ENCODE measurements at places on chromosomes 7 and 10.
A peak's percentile ranks its signal among the peaks of the same experiment; 100 is the strongest.

- no peak for DNase-seq
These were observed 700.3 kb downstream of the TNS3 start for GRCh38 chr7:46881507-46882127.

DNA sequence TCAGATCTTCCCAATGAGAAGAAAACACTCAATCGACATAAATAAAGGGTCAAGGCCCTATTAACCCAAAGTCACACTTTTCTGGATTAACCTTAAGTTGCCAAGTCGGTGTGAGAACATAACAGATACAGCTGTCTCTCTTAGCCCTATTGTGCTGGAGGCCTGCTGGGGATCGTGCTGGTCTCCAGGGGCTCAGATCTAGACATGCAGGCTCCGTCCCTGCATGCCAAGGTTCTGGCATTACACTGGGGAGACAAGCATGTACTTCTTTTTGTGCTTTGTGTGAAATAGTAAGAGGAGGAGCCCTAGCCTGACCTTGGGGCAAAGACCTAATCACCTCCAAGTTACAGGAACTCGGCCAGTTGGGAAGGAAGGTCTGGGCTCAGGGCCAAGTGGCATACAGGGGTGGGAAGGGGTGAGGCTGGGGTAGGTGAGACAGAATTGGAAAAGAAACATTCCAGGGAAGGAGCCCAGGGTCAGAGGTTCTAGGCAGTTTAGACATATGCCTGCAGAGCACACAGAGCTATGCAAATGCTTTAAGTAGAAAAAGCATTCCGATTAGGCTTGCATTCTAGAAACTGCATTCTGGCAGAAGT lies 216.4 kb downstream of the HECW1 start:
- no peak for DNase-seq

- no peak for DNase-seq
These were observed 140.5 kb downstream of the LHPP start for GRCh38 chr10:124602121-124602561.

DNA sequence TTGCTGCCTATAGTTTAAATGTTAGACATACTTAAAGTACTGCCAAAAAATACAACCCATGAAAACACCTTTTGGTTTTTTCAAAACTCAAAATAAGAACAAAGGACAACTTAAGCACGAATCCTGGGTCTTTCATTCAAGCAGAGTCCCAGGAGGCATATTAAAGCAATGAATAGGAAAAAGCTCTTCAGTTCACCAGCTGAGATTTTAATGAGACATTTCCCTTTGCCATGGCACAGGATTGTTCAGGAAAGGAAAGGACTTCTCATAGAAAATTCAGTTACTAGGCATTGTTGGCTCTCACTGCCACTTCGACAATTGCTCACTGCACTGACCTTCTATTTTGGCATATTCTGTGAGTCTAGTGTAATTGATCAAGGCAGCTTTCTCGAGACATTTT lies 133.5 kb upstream of the FEZF1 start:
- no peak for DNase-seq

GRCh38 chr7:21106296-21106732 lies 319.6 kb upstream of the SP8 start:
- DNase-seq: no peak

DNA sequence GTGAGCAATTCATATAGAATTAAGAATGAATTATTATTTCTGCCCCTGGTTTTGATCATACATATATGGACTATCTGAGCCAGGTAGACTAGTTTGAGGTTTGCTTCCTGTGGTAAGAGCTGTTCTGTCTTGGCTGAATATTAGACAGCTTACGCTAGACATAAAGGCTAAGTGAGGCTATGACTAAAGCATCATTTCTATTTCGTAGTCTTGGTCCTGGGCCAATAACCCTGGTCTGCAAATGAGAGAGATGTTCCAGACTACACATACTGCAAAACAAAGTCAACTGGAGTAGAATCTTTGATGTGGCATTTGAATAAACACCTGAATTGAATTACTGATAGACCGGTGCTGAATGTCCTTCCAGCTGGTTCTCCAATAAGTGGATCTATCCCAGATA lies 40.8 kb upstream of the CACNB2 start:
- no peak for DNase-seq

DNA sequence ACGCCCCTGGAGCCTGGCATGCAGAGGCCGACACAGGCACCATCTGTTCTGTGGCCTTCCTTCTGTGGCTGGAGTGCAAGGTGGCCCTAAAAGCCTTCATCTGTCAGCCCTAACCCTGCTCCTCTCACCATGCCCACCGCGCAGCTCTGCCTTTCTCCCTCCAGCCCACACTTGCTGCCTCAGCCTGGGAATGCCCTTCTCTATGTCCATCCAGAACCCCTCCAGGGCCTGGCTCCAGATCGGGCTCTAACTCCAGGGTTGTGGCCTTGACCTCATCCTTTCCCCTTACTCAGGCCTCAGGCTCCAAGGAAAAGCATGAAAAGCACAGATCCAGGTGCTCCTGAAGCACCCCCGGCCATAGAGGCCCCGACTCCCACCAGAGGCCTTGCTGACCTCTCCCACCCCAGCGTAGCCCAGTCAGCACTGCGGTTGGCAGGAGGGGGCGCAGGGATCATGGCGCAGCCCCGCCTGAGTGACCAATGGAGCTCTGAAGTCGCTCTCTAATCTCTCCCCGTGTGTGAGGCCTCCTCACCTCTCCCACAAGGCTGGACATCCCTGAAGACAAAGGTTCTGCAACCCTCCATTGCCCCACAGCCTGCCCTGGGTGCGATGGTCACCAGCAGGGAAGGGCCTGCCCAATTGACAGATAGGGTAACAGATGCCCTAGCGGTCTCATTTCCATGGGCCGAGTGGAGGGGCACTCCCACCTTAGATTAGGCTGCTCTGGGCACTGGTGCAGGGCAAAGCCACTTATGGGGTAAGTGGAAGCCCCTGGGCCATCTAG lies 9.2 kb downstream of the ZCCHC24 start:
- no peak for DNase-seq

DNA sequence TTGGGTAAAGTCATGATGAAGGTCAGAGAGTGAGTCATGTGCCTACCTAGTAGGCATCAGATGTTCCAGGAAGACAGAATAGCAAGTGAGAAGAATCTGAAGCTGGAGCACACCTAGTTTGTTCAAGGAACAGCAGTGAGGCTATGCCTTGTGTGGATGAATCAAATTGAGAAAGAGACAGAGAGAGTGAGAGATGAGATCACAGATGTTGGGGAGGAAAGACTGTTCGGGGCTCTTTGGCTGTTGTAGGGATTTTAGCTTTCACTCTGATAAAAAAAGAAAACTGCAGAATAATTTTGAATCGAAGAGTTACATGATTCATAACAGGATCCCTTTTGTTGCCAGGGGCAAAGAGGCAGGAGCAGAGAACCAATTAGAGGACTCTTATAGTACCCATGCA lies 6.3 kb downstream of the LIPF start:
- DNase-seq: no peak

DNA sequence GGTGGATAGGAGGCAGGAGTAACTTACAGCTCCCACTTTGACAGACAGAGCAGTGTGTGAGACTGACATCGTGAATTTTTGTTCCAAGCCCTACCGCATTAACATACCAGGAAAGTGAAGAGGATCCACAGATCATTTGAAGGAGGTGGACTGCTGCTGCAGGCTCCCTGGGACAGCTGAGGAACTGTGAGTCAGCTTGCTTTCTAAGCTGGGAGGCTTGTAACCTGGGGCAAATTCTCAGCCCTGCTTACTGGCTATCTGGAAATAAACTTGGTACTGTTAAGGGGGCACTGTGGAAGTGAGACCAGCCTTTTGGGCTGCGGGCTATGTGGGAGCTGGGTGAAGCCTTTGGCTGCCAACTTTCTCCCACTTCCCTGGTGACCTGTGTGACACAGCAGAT lies 1202.5 kb downstream of the DNAJB9 start:
- no peak for DNase-seq

- no peak for DNase-seq
These were observed 24.6 kb upstream of the IMMP2L start for GRCh38 chr7:111586711-111587409.

GRCh38 chr10:110870823-110871297 lies 868 bp upstream of the PDCD4 start:
- DNase-seq: no peak

DNA sequence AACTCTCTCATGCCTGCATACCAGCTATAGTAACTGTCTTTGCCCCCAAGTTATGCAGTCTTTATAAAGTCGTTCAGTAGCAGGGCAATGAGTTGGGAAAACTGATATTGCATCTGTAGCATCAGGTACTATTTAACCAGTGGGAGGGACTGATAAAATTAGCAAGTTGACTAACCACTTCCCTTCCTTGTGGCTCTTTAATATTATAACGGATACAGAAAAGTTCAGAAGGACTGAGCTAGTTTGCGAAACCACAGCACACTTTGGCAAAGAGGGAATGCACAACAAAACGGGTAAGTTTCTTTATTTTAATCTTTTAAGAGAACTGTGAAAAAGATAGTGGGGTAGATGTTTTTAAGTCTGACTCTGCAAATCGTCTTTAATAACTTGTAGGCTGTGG lies 205.3 kb upstream of the HDAC9 start:
- DNase-seq: peak; percentile 23

DNA sequence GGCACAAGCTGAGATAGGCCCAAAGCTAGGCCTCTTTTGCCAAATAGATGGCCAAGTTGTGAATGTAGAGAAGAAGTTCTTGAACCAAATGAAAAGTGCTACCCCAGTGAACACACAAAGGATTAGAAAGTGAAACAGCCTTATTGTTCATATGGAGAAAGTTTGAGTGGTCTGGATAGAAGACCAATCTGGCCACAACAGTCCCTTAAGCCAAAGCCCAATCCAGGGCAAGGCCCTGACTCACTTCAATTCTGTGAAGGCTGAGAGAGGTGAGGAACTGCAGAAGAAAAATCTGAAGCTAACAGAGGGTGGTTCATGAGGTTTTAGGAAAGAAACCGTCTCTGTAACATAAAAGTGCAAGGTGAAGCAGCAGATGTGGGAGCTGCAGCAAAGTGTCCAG lies 18.7 kb upstream of the ATP6V0A4 start:
- DNase-seq: no peak

DNA sequence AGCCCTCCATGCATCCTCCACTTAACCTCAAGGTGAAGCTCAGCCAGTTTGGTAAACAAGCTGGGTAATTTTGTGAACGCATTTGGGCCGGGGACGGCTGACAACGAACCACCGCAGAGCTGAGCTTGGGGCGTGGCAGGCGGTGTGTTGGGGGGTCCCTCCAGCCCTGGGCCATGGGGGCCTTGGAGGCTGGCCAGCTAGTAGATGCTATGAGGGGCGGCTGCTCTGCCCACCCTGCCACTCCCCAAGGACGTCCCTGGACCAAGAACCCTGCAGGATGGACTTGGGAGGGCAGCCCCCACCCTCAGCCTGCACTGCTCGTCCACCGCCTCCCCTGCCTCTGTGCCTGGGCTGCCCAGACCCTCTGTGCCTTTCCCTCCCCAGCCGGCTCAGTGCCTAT lies 12.0 kb upstream of the SCART1 start:
- no peak for DNase-seq

DNA sequence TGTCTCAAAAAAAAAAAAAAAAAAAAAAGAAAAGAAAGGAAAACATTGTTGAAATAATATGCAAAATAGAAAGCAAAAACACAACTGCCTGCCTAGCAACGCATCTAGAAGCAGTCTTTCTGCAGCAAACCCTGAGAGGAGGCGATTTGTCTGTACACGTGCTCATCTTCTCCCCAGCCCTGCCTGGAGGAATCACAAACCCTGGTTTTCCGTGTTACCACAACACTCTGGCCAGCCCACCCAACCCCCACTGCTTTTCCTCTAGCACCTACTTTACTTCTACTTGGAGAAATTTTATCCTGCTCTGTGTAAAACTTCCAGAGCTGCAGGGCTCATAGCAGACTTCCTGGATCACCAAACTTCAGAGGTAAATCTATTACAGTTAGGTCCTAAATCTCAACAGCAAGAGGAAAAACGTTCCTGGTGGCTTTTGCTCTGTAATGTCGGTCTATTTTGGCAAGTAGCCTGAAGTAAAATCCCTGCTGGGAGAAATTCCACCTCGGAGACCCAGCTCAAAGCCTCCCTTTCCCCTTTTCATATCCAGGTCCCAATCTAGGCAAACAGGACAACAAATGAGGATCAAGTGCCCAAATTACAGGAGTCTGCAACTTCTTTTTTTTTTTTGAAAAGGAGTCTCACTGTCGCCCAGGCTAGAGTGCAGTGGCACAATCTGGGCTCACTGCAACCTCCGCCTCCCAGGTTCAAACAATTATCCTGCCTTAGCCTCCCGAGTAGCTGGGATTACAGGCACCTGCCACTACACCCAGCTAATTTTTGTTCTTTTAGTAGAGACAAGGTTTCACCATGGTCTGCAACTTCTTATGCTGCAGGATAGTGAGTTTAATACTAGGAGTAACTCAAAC lies 91.6 kb downstream of the DNMBP start:
- DNase-seq: no peak

DNA sequence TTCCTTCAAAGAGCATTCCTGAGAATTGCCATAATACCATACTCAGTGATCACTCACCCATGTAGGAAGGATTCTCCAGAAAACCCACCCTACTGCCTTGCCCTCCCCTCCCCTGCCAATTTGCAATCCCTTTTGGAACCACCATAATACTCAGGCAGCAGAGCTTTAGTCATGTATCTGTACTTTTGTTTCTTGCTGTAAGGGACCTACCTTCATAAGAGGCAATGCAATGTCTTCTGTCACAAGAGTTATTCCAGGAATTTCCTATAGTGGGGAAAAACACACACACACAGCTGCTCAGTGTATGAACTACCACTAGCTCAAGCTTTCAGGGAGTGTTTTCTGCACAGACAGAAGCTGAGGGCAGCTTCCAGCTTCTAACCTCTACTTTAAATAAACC lies 67.0 kb downstream of the GSAP start:
- DNase-seq: no peak

- DNase-seq: peak; percentile 30
These were observed 11.9 kb upstream of the SFR1 start for GRCh38 chr10:104109908-104110662.

DNA sequence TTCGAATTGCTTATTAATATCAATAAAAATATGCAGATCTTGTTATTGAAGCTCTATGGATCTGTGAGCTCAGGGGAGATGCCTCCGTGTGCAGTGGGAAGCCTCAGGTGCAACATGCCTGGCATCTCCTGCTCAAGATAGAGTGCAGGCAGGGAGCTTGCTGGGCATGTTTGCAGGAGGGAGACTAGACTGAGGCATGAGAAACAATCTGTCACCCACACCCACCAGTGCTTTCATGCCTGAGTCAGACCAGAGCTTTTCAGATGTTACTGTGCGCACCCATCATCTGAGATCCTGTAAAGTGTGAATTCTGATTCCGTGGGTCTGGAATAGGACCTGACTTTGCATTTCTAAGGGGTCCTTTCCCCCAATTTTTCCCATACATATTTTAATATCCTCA lies 62.0 kb downstream of the ZNF33B start:
- no peak for DNase-seq

Measured in CD4-positive, alpha-beta T cell treated with Interleukin-4 for 4 hours (primary cell).